ENCODE measurements at places on chromosomes 7 and 10.

DNA sequence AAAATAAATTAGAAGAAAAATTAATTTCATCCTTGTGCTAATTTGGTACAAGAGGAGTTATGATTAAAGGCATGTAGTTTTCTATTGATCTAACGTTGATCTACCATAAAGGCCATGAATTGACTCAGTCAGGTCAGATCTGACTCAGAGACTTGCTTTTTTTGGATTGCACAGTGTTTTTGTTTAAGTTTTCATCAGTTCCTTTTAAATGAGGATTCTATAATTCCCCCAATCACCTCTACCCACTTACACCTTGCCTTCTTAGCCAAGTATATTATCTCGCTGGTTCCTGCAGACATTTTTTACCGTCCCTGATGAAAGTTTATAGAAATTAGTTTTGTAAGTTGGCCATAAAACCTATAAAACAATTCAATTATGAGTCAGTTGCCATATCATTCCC, 132.4 kb upstream of the PALS2 start:
- no peak for DNase-seq

DNA sequence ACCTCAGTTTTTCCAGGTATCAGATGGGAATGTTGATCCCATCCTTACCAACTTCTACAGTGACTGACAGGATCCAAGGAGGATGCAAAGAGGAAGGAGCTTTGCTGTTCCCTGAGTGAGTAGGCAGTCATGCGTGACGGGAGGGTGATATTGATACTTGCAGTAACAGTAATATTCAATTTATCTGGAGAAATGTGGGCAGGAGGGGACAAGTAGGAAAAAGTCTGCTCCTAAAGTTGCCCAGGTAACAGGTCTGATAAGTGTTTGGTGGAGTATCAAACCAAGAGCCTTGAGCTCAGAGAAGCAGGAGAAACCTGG, 3.3 kb upstream of the ZCCHC24 start:
- no peak for DNase-seq

GRCh38 chr7:94043299-94043698, 39.1 kb upstream of the BET1 start:
- no peak for DNase-seq

- peak; percentile 82 for DNase-seq
Measured at GRCh38 chr7:2645274-2645868, 13.6 kb downstream of the TTYH3 start.

GRCh38 chr7:77838929-77839491, 40.4 kb downstream of the PHTF2 start:
- DNase-seq = no peak

DNA sequence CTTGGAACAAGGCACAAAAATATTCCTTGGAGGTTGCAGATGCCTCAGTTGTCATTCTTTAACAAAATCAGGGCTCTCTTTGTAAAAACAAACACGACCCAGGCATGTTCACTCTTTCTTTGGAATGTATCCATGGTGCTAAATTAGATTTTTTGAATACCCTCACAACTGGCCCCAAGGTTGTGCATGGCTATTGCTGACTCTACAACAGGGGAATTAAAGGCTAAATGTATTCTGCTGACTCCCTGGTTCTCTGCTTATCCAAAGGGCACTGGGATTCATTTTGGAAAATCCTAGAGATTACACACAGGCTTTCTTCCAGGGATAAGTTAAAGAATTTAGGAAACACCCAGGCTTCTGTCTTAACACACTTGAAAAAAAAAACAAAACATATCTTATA, 332.5 kb downstream of the WDR11 start:
- no peak for DNase-seq

DNA sequence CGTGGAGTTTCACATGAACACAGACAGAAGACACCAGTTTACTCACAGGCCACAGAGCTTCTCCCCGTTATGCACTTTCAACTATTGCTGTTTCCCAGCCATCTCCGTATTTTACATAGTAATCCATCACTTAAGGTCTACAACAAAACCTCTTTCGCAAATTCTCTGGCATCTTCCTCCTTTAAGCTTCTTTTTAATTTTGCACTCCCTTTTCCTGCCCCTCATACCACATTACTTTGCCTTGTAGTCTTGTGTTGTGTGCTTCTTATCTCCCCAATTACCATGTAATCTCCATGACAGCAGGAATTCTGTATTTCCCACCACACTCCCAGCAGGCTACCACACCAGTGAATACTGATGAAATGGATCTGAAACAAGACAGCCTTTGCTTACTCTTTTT, 87.3 kb downstream of the ODAD2 start:
- no peak for DNase-seq

DNA sequence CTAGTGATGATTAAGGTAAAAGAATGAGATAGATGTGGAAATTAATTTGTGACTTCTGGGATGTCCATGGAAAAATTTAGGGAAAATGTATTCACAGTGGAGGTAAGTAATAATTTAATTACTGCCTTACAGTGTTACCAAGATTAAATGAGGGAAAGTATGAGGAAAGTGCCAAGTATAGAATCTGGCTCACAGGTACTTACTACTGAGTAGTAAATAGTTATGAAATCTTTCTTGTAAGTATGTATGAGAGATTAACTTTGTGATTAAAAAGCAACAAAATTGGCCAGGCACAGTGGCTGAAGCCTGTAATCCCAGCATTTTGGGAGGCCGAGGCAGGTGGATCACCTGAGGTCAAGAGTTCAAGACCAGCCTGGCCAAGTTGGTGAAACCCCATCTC, 42.1 kb downstream of the RSBN1L start:
- DNase-seq = no peak

DNA sequence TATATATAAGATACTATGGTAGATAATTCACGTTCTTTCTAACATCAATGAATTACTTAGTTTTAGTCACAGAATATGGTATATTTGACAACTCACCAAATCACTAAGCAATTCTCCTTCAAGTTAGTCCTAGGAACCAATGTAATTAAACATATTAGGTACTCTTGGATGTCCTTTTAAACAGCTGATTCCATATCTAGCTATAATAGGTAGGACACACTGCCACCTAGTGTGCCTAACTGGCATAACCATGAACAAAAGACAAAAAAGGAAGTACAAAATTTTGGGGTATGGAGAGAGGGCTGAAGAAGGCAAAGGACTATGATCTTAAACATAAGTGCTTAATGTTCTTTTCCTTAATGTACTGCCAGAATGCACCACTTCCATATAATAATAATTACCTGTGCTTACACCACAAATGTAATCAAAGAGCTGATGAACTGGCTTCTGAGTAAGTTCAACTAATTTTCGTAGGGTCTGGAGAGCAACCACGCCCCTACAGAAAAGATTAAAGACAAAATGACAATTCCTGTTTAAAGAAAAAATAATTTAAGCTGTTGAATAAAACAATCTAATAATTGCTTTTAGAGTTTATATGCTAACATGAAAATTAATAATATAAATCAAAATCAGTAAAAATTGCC, 28.7 kb downstream of the PNPLA8 start:
- no peak for DNase-seq

DNA sequence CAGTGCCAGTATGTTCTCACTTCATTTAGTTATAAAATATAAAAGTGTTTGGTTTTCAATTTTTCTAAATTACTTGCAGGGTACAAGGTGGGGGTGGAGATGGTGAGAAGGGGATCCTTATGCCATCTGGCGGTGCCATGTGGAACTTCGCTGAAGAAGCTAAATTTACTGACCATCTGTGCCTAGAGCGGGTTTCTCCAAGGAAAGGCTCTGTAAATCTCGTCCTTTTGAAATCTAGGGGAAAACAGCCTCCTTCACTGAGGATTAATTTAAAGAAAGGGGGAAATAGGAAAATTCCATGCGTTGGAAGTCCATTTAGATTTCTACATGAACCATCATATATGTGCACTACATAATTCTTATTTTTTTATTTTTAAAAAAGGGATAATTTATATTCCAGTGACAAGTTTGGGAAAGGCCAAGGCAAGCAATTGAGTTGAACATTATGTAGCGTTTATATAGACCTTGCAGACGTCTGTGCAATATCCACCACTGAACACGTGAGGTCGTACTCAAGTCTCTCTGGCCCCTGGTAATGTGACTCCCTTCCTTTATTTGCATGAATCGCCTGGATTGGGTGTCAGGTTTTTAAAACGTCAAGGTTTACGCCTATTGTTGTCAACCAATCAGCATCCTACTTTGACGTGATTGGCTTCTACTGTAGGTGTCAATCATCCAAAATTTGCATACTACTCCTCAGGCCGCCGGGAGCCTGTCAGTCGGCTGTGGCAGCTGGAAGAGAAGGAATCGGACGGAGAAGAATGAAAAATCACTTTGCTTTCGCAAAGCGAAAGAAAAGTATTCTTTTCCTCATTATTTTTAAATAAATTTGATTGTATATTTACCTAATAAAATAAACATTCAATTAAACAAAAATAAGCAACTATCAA, 297.1 kb upstream of the NFE2L3 start:
- no peak for DNase-seq

GRCh38 chr10:29621161-29621560, 13.6 kb downstream of the SVIL start:
- no peak for DNase-seq

DNA sequence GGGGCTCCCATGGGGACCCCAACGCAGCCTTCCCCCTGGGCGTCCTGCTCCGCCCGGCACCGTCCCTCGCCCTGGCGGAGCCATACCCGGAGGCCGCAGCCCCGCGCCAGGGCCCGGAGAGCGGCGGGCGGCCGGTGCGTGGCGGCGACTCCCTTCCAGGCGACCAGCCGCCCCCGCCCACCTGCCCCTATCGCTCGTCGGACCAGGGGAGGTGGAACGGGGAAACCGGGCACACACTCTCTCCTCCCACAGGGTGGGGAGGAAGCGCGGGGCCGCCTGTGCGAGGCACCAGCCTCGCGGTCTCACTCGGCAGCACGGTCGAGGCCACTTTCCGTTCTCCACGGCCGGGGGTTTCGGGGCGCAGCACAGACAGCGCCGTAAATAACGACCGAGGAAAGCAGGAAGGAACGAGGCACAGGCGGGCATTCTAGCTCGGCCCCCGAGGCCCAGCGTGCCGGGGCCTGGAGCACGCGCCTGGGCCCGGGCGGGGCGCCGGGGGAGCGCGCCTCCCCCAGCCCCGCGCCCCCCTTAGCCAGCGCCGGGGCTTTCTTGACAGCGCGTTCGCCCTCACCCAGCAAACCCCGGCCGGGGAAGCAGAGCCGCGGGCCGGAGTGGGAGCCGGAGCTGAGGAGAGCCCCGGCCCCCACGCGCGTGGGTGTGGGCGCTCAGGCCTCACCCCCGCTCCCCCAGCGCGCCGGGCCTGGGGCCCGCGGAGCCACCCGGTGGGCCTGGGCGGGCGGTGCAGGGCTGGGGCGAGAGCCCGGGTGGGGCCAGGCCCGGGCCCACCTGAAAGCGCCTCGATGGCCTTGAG, 936 bp downstream of the IGF2BP3 start:
- no peak for DNase-seq

- no peak for DNase-seq
Measured at GRCh38 chr7:16918288-16918895, 36.6 kb upstream of the AGR3 start.

DNA sequence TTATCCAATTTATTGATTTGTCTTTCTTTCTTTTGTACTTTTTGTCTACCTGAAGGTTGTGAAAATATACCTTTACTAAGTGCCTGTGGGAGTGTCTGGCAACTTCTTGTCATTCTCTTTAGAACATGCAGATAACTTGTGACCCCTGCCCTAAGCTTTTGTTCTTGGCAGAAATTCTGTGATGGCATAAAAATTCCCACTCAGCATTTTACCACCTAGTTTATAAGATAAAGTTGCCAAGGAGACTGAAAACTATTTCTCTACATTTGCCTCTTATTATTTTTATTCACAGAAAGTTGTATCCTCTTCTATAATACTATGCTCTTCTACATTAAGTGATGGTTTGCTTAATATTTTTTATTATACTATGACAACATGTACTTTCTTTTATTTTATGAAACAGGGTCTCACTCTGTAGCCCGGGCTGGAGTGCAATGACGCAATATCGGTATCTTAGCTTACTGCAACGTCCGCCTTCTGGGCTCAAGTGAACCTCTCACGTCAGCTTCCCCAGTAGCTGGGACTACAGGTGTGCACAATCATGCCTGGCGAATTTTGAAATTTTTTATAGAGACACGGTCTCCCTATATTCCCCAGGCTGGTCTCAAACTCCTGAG, 683.5 kb downstream of the ANKRD7 start:
- no peak for DNase-seq

- DNase-seq = peak; percentile 94
Measured at GRCh38 chr7:786472-787255, 45.6 kb upstream of the SUN1 start.

GRCh38 chr7:2779051-2779450, 65.1 kb downstream of the GNA12 start:
- no peak for DNase-seq

DNA sequence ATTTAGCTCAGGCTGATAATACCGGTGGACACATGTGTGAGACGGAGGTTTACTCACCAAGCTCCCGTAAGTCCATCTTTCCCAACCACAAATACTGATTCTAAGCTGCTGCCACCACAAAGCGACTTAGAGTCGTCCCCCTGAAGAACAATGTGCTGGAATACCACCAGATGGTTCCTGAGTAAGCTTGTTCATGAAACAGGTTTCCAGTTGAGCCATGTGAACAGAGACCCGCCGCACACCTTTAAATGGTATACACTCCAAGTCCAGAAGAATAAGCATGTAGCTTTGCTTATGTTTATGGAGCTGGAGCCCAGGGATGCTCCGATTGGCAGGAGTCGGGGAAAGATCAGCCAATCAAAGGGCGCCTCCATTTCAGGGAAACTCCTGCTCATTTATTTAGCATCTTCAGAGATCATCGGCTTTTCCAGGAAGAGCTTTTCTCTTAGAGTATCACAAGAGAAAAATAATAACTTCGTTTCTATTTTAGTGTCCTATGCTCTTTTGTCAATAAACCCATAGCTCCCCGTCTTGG, 261.6 kb upstream of the AOAH start:
- no peak for DNase-seq

- no peak for DNase-seq
Measured at GRCh38 chr7:112770051-112770450, 20.1 kb downstream of the TMEM168 start.

DNA sequence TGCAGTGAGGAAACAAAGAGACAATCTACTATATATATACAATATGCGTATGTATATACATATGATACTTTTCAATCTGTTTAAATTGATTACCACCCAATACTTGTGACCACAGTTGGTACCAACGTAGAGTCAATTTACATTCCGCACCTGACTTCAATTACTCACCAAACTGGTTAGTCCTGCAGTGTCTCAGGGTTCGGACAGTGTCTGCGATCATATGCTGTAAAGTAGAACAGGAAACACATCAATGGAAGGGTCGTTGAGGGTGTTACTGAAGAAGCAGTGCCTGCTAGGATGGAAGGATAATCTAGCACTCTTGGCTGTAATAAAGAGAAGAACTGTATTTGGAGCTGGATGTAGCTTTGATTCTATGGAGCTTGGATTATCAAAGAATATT, 179.7 kb upstream of the CDCA7L start:
- DNase-seq = no peak
